ENCODE measurements at places on chromosomes 1 and 21.
A peak's percentile ranks its signal among the peaks of the same experiment; 100 is the strongest.

- no peaks in the 10 kb centered on the region for H3K27me3 ChIP-seq
- H3K4me3 ChIP-seq: no peak overlapping the region
- H3K27ac ChIP-seq: no peak overlapping the region
- H3K36me3 ChIP-seq: peaks cover 30% of the 10 kb centered on the region
These were observed 24.7 kb downstream of the HMGCS2 start for GRCh38 chr1:119743776-119744597.

- H3K27me3 ChIP-seq: peaks cover 1% of the 10 kb centered on the region
- no peak for DNase-seq
- no peaks in the 10 kb centered on the region for H3K4me1 ChIP-seq
- H3K36me3 ChIP-seq: no peaks in the 10 kb centered on the region
- no peak overlapping the region for H3K27ac ChIP-seq
These were observed 618.5 kb downstream of the PTPRU start for GRCh38 chr1:29854700-29855276.

DNA sequence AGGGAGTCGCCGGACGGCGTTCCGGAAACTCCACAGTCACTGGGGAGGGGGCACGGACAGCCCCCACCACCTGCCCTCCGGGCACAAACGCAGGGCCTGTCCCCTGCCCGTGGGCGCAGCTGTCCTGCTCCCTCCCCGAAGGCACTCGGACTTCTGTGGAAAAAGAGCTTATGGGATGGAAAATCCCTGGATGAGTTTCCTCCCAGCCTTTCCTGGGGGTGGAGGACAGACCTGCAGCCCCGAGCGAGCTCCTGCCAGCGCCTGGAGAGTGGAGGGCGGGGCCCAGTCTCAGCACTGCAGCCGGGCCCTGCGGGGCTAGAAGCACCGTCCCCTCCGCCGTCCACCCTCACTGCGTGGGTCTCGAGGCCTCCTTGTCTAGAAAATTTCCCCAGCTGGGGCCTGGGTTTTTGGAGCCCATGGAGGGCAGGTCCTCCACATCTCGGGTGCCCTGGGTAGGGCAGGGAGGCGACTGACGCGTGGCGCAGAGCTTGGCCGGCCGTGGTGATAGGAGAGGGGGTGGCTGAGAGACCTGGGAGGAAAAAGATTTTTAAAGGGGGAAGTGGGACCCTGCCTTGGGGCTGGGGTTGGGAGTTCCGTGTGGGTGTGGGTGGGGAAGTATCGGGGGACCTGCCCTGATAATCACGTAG, 6.4 kb upstream of the COL6A1 start:
- peaks cover 30% of the 10 kb centered on the region for H3K4me1 ChIP-seq
- H3K4me3 ChIP-seq: peak overlapping the region; percentile 7
- peaks cover 15% of the 10 kb centered on the region for H3K27me3 ChIP-seq
- H3K36me3 ChIP-seq: no peaks in the 10 kb centered on the region

GRCh38 chr1:27563591-27564471, 40.1 kb downstream of the AHDC1 start:
- peaks cover 22% of the 10 kb centered on the region for H3K4me1 ChIP-seq
- no peaks in the 10 kb centered on the region for H3K36me3 ChIP-seq
- H3K27ac ChIP-seq: no peak overlapping the region
- H3K4me3 ChIP-seq: no peak overlapping the region
- H3K27me3 ChIP-seq: no peaks in the 10 kb centered on the region

- peaks cover 31% of the 10 kb centered on the region for H3K4me1 ChIP-seq
- H3K4me3 ChIP-seq: no peak overlapping the region
- H3K27me3 ChIP-seq: no peaks in the 10 kb centered on the region
These were observed 31.7 kb downstream of the AK5 start for GRCh38 chr1:77313491-77313890.

All from activated CD8-positive, alpha-beta T cell treated with anti-CD3 and anti-CD28 coated beads for 36 hours (primary cell).